ENCODE measurements at places on chromosomes 1 and 21. TPM values are rescaled to one million over a fixed set of nuclear protein-coding genes. Genes with fewer than 3 reads are reported as not detected.

LDLRAD1 gene
- not detected for total RNA-seq

DNA sequence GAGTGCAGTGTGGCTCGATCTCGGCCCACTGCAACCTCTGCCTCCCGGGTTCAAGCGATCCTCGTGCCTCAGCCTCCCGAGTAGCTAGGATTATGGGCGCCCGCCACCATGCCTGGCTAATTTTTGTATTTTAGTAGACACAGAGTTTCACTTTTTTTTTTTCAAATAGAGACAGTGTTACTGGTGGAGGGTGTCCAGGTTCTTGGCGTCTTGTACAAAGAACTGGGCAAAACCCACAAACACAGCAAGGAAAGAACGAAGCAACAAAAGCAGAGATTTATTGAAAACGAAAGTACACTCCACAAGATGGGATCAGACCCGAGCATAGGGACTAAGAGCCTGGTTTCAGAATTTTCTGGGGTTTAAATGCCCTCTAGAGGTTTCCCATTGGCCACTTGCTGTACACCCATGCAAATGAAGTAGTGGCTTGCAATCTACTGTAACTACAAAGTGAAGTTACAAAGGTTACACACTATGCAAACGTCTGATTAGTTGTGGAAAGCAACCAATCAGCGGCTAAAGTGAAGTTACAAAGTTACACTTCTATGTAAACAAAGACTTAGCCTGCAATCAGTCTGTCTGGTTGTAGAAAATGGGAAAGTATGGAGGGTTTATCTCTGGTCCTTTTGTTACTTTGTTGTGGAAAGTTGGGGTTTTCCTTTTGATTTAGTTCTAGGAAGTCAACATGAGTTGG, 199.1 kb downstream of the DYRK1A start:
- DNase-seq: peak; percentile 55

CLDN17 gene
- total RNA-seq: not detected

DNA sequence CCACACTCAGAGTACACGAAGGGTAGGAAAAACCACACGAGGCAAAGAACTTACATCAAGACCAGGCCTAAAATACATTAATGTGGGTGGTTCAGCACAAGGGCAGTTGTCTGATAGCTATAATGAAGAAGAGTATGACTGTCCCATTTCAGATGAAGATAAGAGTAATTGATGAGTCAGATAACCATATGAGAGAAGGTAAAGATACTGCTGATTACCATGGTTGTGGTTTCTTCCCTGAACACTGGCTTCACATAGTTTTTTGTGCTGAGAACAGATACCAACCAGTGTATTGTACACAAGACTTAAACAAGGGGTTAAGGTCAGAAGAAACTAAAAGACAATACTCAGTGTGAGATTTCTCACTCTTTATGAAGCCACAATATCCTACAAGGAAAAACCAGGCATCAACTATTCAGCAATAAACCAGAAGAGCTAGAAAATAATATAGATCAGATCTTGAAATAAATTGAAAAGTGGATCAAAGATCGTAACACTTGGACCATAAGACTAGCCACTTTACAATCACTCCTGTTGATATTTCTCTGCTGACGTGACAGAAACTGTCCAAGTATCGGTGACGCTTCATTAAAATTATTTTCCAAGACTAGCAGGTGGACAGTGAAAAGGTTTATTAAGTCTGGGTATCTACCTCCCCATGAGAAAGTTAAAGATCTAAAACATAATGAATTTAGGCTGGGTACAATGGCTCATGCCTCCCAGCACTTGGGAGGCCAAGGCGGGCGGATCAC, 28.6 kb downstream of the PUM1 start:
- no peak for DNase-seq

GRCh38 chr1:244237445-244237844, 186.4 kb downstream of the ZBTB18 start:
- DNase-seq: no peak

DNA sequence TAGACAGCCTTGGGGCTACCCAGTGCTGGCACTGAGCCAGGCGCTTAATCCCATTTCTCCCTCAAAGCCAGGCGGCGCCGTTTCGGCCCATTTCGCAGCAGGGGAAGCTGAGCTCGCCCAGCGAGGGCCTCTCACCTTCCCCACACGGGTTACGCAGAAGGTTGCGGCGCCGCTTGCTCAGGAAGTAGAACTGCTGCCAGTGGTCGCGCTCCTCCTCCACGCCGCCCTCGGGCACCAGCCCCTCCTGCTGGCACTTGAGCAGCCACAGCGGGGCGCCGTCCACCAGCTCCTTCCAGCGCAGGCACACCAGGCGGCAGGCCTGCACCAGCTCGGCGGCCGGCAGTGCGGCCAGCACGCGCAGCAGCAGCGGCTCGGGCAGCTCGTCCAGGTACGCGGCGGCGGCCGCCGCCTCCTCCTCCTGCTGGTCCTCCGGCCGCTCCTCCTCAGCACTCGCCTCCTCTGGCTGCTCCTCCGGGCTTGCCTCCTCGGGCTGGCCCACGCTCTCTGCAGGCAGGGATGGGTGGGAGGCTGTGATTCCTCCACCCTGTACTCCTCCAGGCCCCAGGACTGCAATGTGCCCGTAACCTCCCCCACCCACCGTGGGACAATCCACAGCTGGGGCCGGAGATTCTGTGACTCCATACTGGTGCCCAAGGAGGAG, 3.8 kb downstream of the FBXO2 start:
- peak; percentile 92 for DNase-seq

- no peak for DNase-seq
These were observed 29.3 kb downstream of the COP1 start for GRCh38 chr1:176177764-176178163.

TMEM240 gene
- total RNA-seq: 0.52 TPM

DENND4B gene
- 128 TPM for total RNA-seq

ELAPOR1 gene
- 32.0 TPM for total RNA-seq

GLMN gene
- 24.2 TPM for total RNA-seq

- no peak for DNase-seq
These were observed 23.1 kb upstream of the C1orf198 start for GRCh38 chr1:230891413-230891812.

DNA sequence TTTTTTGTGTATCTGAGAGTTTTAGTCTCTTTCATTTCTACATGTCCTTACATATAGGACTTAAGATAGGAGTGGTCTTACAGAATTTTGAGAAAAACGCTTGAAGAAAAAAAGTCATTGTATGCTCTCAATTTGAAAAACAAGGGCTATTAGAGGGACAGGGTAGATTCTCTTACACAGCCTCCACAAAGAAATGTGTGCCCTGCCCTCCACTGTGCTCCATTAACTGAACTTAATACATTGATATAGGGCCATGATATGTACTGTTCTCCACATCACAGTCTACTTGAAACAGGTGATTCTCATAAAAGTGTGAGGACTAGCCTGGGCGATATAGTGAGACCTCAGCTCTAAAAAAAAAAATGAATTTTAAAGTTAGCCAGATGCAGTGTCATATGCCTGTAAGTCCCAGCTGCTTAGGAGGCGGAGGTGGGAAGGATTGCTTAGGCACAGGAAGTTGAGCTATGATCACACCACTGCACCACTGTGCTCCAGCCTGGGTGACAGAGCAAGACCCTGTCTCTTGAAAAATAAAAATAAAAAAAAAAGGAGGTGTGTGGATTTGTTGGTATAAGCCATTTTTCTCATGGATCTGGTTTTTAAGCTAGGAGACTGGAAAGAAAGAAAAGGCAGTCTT, 77.0 kb downstream of the HMCN1 start:
- no peak for DNase-seq

RBP7 gene
- not detected for total RNA-seq

CCDC17 gene
- 2.8 TPM for total RNA-seq

DNA sequence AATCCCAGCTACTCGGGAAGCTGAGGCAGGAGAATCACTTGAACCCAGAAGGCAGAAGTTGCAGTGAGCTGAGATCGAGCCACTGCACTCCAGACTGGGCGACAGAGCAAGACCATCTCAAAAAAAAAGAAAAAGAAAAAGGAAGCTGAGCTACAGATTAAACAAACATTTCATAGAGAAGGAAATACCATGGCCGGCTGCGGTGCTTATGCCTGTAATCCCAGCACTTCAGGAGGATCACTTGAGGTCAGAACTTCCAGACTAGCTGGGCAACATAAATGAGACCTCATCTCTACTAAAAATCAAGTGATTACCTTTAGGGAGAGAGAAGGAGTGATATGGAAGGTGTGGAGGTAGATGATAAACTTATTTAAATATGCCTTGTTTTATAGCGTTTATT, 14.0 kb upstream of the CFAP126 start:
- no peak for DNase-seq

GRCh38 chr1:46065405-46065804, 67.0 kb downstream of the PIK3R3 start:
- DNase-seq: peak; percentile 70

DNA sequence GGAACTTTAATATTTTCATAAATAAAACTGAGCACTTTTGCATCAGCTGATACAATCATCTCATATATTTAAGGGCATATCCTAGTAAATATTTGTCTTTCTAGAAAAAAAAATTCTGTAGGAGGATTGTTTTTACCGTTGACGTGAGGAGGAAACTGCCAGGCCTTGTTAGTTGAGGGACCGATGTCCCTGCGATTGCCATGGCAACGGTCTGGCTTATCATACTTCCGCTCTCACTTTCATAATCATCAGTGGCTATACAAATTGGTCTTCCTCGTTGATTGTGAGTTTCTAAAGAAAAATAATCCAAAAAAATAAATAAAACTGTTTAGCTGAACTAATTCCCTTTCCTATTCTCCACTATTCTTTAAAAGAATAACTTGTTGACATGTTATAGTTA, 69.3 kb upstream of the ANGPTL3 start:
- DNase-seq: peak; percentile 62

AMY1B gene
- total RNA-seq: not detected

- DNase-seq: no peak
These were observed 60.4 kb downstream of the LHX4 start for GRCh38 chr1:180290265-180291001.

- no peak for DNase-seq
These were observed 35.6 kb upstream of the SEC16B start for GRCh38 chr1:178005450-178005849.

HCRTR1 gene
- not detected for total RNA-seq

GRCh38 chr1:48007047-48007446, 9.9 kb upstream of the TRABD2B start:
- no peak for DNase-seq

DNA sequence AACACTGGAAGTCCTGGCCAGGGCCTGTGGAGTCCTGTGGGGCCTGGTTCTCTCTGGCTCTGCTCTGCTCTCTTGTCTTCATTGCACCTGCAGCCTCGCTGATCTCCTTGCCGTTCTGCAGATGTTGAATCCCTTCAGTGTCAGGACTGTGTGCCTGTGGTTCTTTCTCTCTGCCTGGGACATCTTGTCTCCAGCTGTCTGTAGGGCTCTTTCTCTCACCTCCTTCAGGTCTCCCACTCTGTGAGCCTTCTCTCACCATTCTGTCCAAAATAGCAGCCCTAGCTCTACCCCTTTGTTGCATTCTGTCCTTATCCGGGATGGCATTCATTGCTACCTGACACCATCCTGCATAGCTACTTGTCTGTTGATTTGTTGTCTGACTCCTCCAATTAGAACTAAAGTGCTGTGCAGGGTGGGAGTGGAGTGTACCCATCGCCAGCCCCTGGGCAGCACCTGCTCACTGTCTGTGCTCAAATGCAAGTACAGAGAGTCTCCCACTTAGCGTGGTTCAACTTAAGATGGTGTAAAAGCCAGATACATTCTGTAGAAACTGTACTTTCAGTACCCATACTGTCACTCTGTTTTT, 8.9 kb downstream of the PGBD2 start:
- no peak for DNase-seq

- peak; percentile 74 for DNase-seq
These were observed 48.4 kb upstream of the CD34 start for GRCh38 chr1:207959141-207959825.

- DNase-seq: no peak
These were observed 26.1 kb downstream of the PKP1 start for GRCh38 chr1:201309416-201309815.

DNA sequence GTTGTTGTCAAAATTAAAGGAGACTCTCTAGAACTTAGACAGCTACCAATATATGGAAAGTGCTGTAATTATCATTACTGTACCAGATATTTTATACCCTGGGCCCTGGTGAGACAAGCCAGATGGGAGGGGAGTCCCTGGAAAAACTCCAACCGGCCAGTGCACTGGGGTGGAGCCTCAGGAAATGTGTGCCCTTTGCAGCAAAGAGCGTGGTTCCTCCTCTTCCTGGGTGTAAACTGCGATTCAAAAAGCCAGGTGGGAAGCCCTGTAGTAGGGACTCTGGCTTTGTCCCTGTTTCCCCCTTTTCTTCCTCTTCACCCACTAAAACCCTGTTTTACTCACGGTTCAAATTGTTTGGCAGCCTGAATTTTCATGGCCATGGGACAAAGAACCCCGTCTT, 812.3 kb downstream of the PLA2G4A start:
- no peak for DNase-seq

CLDN8 gene
- not detected for total RNA-seq

DNA sequence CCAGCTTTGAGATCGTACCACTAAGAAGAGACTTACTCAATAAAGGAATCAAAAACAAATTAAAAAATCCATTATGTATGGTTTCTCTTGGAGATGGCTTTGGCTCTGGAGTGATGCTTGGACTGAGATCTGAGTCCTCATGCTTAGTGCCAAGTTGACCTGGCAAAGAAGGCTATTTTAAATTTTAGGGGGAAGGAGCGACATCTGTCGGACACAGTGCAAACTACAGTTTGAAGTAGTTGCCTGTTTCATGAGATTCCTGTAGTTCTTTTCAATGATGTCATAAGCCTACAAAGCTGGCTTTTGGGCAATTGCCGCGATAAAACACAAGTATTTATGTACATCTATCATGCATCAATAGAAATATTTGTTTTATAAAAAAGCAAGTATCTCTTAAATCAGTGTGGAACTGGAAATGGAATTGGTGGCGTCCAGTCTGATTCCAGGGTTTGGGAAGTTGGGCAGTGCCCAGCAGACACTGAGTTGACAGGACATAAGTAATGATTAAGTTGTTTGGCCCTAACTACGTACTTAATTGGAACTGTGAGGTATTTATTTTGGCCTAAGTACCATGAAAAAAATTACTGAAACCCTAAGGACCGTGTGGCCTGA, 50.0 kb downstream of the TBCE start:
- DNase-seq: peak; percentile 89

DNA sequence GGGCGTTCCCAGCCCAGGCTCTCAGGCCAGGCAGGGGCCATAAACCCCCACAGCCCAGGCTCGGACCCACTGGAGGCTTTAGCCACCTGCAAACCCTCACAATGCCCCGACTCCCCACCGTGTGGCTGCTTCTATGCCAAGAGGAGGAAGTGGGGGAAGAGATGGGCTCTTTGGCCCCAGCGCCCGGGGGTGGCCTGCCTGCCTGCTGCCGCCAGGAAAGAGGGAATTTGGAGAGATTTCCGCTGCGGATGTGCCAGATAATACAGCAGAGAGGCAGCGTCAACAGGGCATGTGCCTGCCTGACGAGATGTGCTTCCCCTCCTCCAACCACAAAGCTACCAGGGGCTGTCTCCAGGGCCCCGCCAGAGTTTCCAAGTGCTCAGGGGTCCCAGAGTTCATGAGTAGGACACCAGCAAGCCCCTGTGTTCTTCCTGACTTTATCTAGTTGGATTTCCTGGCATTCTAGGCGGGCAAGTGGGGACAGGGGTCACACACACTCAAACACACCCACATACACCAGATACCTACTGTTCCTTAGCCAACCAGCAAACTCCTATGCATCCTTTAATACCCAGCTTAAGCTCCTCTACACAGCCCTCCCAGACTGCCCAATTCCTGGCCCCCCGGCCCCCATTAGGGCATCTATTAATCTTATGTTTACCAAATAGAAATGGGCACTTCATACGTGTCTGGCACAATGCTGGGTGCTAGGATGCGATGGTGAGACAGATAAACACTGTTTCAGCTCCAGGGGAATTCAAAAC, 14.1 kb downstream of the EPHA2 start:
- DNase-seq: no peak

OR14K1 gene
- total RNA-seq: not detected

- no peak for DNase-seq
These were observed 3.1 kb downstream of the SLC45A3 start for GRCh38 chr1:205677167-205677566.
